ENCODE measurements at places on chromosomes 2 and 18.

DNA sequence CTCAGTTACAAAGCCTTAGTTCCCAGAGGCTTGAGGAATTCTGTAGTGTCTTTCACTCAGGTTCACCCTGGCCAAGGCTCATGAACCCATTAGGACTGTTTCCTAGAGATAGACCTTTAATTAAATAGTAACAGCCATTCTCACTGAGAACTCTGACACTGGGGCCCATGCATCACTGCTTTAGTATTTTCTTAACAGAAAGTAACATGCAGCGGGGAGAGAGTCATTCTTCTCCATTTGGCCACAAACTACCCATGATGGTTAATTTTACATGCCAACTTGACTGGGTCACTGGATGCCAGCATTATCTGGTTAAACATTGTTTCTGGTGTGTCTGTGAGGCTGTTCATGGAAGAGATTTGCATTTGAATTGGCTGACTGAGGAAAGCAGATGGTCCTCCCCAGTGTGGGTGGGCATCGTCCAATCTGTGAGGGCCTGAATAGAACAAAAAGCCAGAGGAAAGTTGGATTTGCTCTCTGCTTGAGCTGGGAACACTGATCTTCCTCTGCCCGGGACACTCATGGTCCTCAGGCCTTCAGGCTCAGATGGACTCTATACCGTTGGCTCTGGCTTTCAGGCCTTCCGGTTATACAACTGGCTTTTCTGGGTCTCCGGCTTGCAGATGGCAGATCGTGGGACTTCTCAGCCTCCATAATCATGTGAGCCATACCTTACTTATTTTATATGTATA is 5.6 kb upstream of the CPLX4 start:
- peak; percentile 27 for DNase-seq

GRCh38 chr18:37242826-37243560 is 322.6 kb downstream of the CELF4 start:
- no peak for DNase-seq

DNA sequence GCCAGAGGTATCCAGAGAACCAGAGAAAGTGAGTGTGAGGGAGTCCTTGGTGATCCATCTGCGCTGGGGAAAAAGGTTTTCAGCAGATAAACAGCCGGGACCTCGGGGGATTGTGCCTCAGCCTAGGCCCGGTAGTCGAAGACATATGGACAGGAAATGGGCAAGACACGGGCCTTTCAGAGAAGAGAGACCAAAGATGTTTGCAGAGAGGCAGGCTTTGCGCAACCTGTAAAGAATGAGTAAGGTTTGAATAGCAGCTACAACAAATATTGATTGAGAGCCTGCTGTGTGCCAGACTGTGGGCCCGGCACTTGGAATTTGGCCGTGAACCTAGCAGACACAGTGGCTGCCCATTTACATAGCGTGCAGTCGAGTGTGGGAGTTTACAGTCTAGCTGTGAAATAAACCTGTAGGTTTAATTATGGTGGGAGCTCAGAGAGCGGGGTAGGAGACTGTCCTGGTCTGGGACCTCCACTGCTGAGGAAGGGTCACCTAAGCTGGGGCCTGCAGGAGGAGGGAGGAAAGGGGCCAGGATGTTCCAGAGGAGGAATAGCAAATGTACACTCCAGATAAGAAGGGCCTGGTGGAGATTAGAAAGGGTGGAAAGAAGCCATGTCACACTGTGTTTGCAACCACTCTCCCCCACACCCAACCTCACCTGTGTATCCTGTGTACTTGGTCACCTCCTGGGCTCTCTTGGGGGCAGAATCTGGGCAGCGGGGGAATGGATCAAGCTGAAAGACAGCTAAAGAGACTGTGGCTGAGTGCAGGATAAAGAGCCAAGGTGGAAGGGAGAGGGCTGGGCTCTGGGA is 3.0 kb downstream of the SH2D6 start:
- peak; percentile 64 for DNase-seq

DNA sequence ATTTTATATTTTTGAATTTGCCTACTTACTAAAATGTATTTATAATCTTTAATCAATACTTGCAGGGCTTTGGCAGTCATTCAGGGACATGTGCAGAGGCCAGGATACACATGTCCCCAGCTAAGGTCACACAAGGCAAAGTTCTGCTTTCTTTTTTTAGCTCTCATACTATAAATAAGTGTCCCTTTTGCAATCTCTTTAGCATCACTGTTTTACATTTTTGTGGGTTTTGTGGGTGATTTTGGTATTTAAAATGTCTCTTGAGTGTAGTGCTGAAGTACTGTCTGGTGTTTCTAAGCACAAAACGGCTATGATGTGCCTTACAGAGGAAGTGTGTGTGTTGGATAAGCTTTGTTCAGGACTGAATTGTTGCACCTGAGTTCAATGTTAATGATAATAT is 309.0 kb upstream of the GULP1 start:
- peak; percentile 92 for DNase-seq
